NCI-H526 treated with DMSO at 0.1 percent for 48 hours (cell line): ENCODE measurements at places on chromosomes 1 and 21.

GRCh38 chr1:48844187-48844586, 67.5 kb upstream of the BEND5 start:
- DNase-seq: no peak

DNA sequence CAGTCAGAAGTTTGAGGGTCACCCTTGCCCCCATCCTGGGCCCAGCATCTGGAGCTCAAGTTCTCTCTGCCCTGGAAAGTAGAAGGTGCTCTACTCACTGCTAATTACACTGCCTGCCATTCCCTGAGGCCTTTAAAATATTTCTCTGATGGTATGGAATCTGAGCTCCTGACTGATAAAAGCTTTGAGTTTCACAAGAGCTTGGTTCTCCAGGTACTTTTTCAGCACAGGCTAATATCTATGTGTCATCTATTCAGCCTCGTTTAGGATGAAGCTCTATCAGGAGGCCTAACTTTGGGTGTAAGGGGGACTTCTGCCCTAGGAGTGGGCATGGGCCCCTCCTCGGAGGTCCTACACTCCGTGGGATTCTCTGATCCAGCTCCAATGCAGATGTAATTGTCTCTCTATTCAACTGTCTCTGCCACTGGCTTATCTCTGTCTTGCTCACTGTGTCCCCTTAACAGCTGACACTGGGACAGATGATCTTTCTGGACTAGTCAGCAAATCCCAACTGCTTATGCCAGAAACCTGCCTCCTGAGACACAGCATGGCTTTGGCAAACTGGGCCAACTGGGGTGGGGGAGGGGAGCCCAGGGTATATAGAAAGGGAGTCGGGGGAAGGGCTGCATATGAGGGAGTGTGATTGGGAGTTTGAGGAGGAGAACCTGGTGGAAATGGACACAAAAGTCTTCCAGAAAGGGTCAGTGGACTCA, 104.2 kb upstream of the GADD45A start:
- DNase-seq: no peak

DNA sequence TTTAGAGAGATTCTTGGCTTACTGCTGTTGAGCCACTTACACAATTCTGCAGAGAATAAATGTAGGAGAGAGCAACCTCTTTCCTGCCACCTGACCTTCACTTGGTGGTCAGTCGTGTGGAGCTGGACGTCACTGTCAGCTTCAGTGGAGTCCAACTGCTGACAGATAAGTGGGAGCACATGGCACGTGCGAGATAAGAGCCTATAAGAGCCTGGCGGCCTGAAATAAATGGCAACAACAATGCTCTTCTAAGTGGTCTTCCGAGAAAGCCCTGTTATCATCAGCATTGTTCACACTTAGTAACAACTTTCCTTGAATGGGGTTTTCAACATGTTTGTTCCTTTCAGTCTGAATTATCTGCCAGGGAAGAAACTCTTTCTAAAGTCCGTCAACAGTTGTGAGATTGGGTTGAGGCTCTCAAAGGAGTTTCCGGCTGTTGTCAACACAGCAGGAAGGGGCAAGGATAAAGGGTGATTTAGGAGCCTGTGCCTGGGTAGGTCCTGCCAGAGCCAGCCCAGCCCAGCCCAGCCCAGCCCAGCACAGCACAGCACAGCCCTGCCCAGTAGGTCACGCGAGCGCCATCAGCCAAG, 57.2 kb upstream of the RUNX1 start:
- no peak for DNase-seq

- DNase-seq: no peak
Observed at GRCh38 chr1:218852527-218852926, 321.2 kb upstream of the LYPLAL1 start.

GRCh38 chr1:232917053-232917452, 33.4 kb upstream of the NTPCR start:
- no peak for DNase-seq

- DNase-seq: no peak
Observed at GRCh38 chr1:79588719-79589118, 582.2 kb upstream of the ADGRL4 start.

DNA sequence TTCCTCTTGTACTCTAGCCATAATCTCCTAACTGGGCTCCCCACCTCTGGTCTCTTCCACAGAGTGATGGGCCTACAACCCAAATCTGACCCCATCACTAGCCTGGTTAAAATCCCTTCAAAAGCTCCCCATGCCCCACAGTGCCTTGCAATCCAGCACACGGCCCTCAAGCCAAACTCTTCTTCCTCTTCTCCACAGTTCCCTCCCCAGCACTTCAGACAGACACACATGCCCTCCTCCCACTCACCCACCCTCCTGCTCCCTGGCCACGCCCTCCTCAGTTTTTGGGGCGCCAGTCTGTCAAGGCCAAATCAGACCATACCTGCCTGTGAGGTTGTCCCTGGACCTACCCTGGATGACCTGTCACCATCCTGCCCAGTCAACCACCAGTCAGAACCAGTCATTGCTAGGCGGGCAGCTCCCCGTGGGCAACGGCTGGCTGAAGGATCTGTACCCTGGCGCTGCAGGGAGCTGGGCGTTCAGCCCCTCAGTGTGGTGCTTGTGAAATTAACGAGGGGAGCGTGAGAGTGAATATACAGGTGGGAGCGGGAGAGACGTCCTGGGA, 753 bp downstream of the C1orf210 start:
- no peak for DNase-seq

GRCh38 chr1:220990427-220991339, 111.4 kb downstream of the HLX start:
- DNase-seq: no peak

GRCh38 chr1:233342086-233342485, 14.6 kb downstream of the MAP3K21 start:
- no peak for DNase-seq

GRCh38 chr21:34846601-34847112, 177.9 kb downstream of the CLIC6 start:
- DNase-seq: no peak
